ELR (cell line): ENCODE measurements at places on chromosomes 3 and 15.

- peak; percentile 81 for DNase-seq
Observed at GRCh38 chr3:187783098-187783497, 37.8 kb upstream of the BCL6 start.

- peak; percentile 90 for DNase-seq
Observed at GRCh38 chr3:111859061-111859973, at the start of gene PHLDB2. TSS of gene PHLDB2 (plus strand) at chr3:111859265. CDS start at chr3:111884078, 24,813 bp downstream.

- no peak for DNase-seq
Observed at GRCh38 chr3:32606960-32607359, 36.3 kb upstream of the DYNC1LI1 start.

DNA sequence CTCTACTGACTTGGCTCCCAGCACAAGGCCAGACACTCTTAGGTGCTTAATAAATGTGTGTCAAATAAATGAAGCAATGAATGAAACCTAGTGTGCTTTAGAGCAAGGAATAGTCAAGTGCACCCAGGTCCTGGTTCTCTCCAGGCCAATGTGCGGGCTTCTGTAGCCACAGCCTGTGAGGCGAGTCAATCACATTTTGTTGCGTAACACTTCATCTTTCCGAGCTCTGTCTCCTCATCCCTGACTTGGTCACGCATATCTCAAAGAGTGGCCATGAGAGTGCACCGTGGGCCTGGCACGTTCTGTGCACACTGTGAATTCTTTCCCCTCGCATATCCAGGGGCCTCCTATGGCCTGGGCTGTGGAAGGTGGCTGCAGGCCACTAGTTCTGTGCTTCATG is 11.4 kb upstream of the SH3GL3 start:
- DNase-seq: no peak

GRCh38 chr3:176275113-176275512 is 922.2 kb downstream of the TBL1XR1 start:
- no peak for DNase-seq

DNA sequence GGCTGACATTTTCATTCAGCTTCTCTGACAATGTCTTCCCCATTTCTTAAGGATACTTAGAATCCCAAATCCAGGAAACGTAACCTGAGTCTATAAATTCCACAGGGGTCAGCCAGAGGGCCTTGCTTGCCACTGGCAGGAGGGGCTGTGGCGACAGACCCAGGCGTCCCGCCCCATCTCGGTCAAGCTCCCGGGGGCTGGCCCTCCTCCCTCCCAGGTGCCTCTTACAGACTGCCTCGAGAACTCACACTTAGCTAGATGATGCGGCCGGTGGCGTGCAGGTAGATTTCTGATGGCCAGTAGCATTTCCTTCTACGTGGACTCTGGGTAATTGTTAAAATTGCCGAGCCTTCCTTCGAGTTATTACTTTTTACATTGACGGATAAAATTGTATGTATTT is 172.5 kb downstream of the NSMCE3 start:
- DNase-seq: no peak

- peak; percentile 56 for DNase-seq
Observed at GRCh38 chr3:186640473-186640818, 247 bp downstream of the FETUB start.

DNA sequence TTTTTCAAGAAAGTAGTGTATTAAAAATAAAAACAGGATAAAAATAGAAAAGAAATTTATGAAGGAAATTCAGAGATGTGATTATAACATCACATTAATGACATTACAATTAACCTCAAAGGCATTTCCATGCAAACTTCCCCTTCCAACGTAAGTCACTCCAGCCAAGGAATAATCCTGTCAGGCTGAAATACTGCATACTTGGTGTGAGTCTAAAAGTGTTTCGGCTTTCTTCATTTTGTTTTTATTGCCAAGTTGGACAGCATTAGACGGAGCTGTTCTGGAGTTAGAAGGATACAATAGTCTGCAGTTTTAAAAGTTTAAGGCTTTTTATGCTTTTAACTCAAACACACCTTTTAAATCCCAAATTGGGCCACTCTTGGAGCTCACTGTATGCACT is 435.0 kb downstream of the MECOM start:
- no peak for DNase-seq

DNA sequence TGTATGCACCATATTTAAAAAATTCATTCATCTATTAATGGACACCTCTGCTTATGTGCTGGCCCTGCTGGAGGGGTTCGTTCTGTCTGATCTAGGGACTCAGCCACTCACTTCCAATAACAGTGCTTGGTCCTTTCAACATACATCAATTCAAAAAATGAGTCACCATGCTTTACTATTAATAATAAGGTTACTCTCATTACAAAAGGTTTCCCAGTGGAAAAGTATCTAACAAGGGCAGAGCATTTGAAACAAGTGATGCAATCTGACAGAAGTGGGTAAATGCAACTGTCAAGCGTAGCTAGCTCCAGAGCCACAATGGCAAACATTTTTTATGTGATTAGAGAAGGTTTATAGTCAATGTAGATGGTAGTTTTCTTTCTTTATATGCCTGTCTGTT is 67.9 kb upstream of the TNIK start:
- DNase-seq: peak; percentile 9

- DNase-seq: peak; percentile 23
Observed at GRCh38 chr3:144403040-144403457, 431.4 kb downstream of the DIPK2A start.

GRCh38 chr3:31613177-31613576 is 80.5 kb downstream of the STT3B start:
- no peak for DNase-seq

- DNase-seq: no peak
Observed at GRCh38 chr15:89991312-89991711, 9.8 kb upstream of the ZNF710 start.

DNA sequence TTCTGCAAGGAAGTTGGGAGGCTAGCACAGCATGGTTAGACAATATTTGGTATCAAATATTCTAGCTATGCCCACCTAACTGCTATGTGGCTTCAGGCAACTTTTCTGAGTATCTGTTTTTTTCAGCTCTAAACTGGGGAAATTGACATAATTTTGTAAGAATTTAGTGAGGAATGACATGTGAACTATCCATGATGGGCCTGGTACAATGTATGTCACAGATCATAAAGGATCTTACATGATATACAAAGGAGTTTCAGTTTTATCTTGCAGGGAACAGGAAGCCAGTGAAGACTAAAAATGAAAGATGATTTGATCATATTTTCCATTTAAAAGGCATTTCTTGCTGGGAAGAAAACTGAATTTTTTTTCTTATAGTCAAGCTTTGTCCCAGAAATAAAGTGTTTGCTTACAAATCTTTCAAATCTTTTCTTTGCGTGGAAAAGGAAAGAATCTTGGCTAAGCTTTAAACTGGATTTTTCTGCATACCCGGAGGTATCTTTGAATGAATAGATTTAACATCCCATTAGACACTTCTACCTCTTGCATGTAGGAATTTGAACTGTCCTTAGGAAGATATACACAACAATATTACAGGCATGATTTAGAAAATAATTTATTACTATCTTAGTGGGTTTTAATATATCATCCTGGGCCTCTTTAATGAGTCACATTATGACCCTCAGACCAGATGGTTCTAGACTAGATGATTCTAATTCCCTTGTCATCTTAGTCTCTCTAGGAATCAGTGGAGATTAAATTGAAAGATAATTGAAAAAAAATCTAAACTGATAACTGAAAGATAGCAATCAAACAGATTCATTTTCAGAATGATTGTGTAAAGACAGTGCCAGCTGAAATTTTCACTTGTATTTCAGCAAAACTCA is 436.0 kb upstream of the THBS1 start:
- DNase-seq: peak; percentile 37

GRCh38 chr3:30354972-30355371 is 251.4 kb upstream of the TGFBR2 start:
- DNase-seq: no peak

- no peak for DNase-seq
Observed at GRCh38 chr15:92326236-92326635, 67.4 kb upstream of the ST8SIA2 start.

DNA sequence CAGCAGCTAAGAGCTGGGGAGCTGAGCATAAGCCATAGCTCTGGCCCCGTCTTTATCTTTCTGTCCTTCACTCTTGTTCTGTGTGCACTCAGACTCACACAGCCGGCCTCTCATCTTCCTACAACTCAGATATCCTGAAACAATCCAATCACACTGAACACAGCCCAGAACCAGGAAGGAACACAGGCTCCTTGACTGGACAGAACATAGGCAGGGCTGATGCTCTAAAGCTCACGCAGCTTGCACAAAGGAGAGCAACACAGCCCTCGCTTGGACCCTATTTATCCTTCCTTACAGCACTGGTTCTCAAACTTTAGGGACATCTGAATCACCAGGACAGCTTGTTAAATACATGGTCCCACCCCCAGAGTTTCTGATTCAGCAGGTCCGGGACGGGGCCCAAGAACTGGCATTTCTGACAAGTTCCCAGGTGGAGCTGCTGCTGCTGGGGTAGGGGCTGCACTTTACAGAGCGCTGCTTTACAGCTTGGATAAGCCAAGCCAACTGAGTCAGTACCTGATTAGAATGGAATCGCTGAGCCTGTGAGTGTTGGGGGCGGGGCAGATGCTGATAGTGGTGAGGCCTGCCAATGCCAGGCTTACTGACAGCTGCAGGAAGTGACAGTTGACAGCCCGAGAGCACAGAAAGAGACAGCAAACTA is 65.1 kb downstream of the MRPL46 start:
- no peak for DNase-seq

GRCh38 chr3:196120291-196120951 is 38.5 kb upstream of the TFRC start:
- no peak for DNase-seq

- DNase-seq: no peak
Observed at GRCh38 chr3:99984668-99985067, 129.6 kb downstream of the FILIP1L start.

DNA sequence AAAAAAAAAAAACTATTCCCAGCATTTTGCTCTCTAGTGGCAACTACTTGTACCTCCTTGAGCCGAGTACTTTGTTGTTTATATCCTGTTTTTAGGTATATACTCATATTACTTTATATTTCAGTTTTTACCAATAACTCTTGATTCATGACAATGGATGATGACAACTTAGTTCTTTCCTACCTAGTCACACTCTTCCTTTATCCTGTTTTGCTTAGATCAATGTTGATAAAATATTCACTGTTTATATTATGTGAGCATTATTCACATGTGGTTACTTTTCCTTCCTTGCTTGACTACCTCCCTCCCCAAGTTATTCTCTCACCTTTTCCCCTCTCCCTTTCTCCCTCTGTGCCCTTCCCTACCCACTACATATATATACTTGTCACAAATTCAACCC is 53.7 kb downstream of the NKIRAS1 start:
- DNase-seq: peak; percentile 76

- DNase-seq: no peak
Observed at GRCh38 chr3:16998236-16998923, 113.6 kb downstream of the PLCL2 start.

DNA sequence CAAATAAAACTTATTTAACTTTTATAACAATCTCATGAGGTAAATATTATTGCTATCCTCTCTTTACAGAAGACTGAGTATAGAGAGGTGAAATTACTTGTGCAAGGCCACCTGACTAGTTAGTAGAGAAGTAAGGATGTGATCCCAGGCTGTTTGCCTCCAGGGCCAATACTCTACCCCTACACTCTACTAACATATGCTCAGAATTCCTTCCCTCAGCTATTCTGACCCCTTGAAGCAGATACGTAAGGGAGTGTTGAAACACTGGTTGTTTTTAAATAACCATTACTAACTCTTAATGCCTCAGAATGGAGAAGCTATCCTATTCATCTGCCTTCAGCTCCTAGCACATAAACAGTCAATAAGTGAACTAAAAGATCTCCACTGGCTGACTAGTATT is 24.1 kb downstream of the CSTA start:
- no peak for DNase-seq

DNA sequence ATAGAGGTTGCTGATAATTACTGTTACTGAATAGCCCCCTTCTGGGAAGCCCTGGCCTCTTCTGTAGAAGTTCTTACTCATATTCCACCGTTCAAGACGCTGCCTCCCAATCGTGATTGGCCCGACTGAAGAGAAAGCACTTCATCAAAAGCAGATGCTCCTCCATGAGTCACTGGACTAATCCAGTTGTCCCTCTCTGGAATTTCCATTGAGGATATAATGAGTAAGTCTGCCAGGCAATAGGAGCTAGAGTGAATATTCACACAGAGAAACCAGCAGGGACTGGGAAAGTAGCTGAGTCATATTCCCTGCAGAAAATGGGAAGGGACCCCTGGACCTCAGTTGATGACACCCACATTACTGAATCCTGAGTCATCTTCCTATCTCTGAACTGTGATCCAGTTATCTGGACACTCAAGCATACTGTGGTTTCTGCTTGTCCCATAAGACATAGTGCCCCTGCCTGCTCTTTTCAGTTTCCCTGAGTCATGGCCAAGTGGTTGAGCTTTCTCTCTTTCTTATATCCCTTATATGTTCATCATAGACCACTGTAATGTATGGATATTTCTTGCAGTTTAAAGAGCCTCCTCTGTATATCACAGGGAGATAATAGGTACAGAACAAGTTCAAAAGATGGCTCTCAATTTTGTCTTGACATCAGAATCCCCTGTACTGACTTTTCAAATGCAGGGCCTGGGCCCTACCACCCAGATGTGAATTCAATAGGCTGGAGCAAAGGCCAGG is 151.2 kb upstream of the CDIN1 start:
- peak; percentile 100 for DNase-seq

DNA sequence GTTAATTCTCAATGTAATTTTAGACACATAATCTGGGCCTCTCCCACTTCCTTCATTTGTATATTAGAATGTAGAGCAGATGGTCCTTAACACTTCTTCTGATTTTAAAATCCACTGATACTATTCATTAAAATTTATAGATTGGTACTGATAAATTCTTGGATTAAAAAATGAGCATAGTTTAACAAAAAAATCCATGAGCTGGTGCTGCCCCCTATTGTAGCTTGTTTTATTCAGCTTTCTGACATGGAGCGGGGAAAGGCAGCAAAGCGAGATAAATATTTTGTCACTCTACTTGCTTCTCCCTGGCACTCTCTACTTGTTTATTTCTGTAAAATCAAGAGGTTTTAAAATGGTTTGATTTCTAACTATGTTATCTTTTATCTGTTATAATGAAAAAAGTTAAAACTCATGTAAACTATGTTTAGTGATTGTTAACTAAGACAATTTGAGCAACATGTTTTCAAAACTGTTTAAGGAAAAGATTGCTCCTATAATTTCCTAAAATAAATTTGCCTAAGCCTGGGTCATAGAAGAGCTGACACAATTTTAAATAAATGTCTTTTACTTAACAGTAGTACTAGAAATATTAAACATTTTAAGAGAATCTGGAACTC is 26.5 kb upstream of the PLOD2 start:
- peak; percentile 71 for DNase-seq

GRCh38 chr3:53646723-53647122 is 152.3 kb downstream of the CACNA1D start:
- DNase-seq: no peak

GRCh38 chr3:11602239-11602840 is 41.4 kb downstream of the VGLL4 start:
- DNase-seq: no peak

DNA sequence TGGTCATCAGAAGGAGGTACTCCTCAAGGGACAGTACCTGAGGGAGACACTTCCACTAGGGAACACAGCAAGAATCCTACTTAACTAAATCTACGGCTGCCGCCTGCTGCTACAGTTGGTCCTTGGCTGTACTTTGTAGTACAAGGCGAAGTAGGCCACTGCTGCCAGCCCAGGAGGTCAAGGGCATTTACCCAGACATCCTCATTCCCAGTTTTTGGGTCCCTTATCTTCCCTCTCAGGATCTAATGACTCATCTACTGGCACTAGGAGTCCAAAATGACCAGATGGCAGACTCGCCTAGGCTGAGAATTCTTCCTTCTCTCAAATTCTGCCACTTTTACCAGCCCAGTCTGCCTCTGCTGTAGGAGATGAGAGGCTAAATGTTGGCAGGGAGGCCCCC is 27.1 kb upstream of the LAMP3 start:
- no peak for DNase-seq

GRCh38 chr15:71060983-71061382 is 54.3 kb upstream of the THSD4 start:
- peak; percentile 64 for DNase-seq
